Fibroblast of lung (primary cell): ENCODE measurements at places on chromosomes 12 and 14. TPM values are rescaled to one million over a fixed set of nuclear protein-coding genes. Genes with fewer than 3 reads are reported as not detected.

SLC6A12 gene
- total RNA-seq: under 0.01 TPM in 1 of 2 replicates, not detected in the other

TAS2R10 gene
- total RNA-seq: 0.50 and 0.51 TPM in 2 replicates

GATC gene
- total RNA-seq: 18.2 and 22.3 TPM in 2 replicates

TMEM121 gene
- 5.1 and 8.0 TPM in 2 replicates for total RNA-seq

FGF23 gene
- not detected in 2 replicates for total RNA-seq

NRIP2 gene
- total RNA-seq: under 0.01 and 0.17 TPM in 2 replicates

NOVA1 gene
- 3.6 and 5.1 TPM in 2 replicates for total RNA-seq

SERPINA3 gene
- total RNA-seq: 0.50 and 7.2 TPM in 2 replicates

TEX52 gene
- total RNA-seq: not detected in 2 replicates

CIROP gene
- 0.17 and 1.0 TPM in 2 replicates for total RNA-seq

TAC3 gene
- total RNA-seq: 0.17 TPM in 1 of 2 replicates, not detected in the other

TAS2R31 gene
- total RNA-seq: 2.6 and 3.6 TPM in 2 replicates

PDE3A gene
- 0.17 and 0.26 TPM in 2 replicates for total RNA-seq

CEBPE gene
- total RNA-seq: not detected in 2 replicates

DHH gene
- under 0.01 TPM in 2 replicates for total RNA-seq

GRCh38 chr14:82779301-82779700 lies 1245.6 kb upstream of the SEL1L start:
- no peak overlapping the region for H3K27ac ChIP-seq
- no peak overlapping the region for H3K4me3 ChIP-seq
- no peaks in the 10 kb centered on the region for H3K4me1 ChIP-seq
- H3K27me3 ChIP-seq: no peaks in the 10 kb centered on the region
- no peak for DNase-seq

DNA sequence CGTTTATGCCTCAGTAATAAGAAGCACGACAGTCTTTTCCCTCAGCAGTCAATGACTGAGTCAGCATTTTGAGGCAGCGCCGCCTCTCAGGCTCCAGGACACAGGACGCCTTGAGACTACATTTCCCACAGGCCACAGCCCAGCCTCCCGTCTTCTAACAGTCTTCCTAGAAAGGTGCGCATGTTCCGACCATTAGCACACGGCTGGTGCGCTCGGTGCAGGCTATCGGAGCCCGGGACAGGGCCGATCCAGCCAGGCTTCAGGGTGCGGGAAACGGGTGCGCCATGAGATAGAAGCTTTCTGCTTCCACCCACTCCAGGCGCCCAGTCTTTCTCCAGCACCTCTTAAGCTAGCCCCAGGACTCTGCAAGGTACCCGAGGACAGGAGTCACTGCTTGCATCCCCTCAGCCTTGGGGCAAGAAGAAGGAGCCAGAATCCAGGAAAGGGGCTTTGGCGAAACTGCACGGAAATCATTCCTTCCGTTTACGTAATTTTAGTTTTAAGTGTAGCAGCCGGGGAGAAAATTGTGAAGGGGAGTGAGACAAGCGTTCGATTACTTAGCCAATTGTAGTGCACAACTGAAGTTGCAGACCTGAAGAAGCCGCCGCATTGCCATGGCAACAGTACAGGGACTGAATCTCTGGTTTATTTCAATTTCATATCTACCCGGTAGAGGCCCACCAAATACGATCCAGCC lies 54.0 kb downstream of the ZNF641 start:
- peak; percentile 81 for DNase-seq
- H3K27ac ChIP-seq: no peak overlapping the region
- H3K4me1 ChIP-seq: no peaks in the 10 kb centered on the region

- no peaks in the 10 kb centered on the region for H3K36me3 ChIP-seq
- no peaks in the 10 kb centered on the region for H3K4me1 ChIP-seq
- peak overlapping the region; percentile 14 for H3K4me3 ChIP-seq
- peaks cover 3% of the 10 kb centered on the region for H3K27me3 ChIP-seq
- DNase-seq: peak; percentile 7
Observed at GRCh38 chr14:70186900-70187451, 1.8 kb downstream of the SLC8A3 start.

GRCh38 chr12:11615481-11615880 lies 34.0 kb upstream of the ETV6 start:
- H3K4me3 ChIP-seq: no peak overlapping the region
- H3K36me3 ChIP-seq: no peaks in the 10 kb centered on the region
- no peaks in the 10 kb centered on the region for H3K27me3 ChIP-seq

- no peak overlapping the region for H3K4me3 ChIP-seq
- H3K36me3 ChIP-seq: no peaks in the 10 kb centered on the region
- H3K27ac ChIP-seq: no peak overlapping the region
- H3K4me1 ChIP-seq: peaks cover 33% of the 10 kb centered on the region
Observed at GRCh38 chr12:123142518-123142840, 8.4 kb downstream of the PITPNM2 start.

DNA sequence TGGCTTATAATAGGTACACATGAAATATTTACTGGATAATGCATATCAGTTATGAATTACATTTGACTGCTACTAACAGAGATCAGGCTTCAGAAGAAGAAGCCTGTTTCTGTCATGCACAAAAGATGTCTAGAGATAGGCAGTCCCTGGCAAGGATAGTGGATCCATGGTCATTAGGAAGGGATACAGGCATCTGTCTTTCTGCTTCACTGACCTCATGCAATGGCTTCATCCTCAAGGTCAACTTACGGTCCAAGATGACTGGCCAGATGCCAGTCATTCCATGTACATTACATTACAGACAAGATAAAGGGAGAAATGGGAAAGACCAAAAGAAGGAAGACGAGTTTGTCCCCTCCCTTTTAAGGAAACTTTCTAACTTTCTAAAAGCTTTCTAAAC lies 94.0 kb downstream of the NUAK1 start:
- H3K4me1 ChIP-seq: no peaks in the 10 kb centered on the region
- H3K36me3 ChIP-seq: no peaks in the 10 kb centered on the region
- H3K27me3 ChIP-seq: no peaks in the 10 kb centered on the region
- no peak overlapping the region for H3K27ac ChIP-seq
- peak; percentile 4 for DNase-seq
- no peak overlapping the region for H3K4me3 ChIP-seq

DNA sequence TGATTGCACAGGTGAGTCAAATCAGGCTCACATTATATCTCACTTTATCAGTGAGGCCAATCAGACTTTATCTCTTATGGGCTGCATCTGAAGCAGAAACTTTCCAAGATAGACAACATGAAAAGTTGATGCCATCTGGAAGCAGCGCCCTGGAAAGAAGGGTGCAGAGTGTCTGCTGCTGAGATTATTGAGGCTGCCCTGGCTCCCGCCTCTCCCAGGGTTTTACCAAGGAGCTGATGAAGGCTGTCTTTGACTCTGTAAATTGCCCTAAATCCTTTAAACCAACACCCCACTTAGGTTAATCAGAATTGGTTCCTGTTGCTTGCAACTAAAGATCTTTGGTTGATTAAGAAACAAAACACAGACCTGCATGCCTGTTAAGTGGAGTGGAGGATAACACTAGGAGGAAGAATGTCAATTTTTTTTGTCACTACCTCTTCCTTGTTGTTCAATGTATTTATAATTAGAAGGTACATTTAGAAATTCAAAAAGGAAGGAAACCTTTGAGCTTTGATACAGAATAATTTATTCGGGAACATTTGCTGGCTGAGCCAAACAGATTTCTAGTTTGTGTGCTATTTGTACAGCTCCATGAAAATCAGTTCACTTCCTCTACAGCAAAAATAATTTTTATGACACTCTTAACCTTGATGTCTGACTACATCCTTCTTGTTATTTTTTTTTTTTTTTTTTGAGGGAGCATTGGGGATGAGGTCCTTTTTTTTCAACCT lies 104.1 kb downstream of the VEZT start:
- H3K36me3 ChIP-seq: no peaks in the 10 kb centered on the region
- H3K27ac ChIP-seq: no peak overlapping the region
- H3K4me3 ChIP-seq: no peak overlapping the region
- no peaks in the 10 kb centered on the region for H3K27me3 ChIP-seq
- H3K4me1 ChIP-seq: peaks cover 8% of the 10 kb centered on the region
- DNase-seq: no peak

DNA sequence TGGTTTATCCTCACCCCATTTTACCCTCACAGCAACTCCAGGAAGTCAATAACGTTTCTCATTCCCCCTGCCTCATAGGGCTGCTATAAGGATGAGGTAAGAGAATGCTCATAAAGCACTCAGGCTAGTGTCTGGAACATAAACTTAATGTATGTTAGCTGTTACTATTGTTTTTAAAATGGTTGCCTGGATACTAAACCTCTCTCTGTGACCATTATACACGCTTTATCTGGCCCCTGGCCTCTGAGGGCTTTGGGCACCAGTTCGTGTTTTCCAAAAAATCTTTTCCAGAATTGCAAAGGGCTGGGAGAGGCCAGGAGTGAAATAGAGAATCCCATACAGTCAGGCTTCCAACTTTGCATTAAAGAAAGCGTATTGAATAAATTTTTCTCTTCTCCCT lies 113.9 kb downstream of the KTN1 start:
- H3K27ac ChIP-seq: no peak overlapping the region
- DNase-seq: no peak
- H3K4me3 ChIP-seq: no peak overlapping the region
- H3K27me3 ChIP-seq: no peaks in the 10 kb centered on the region
- no peaks in the 10 kb centered on the region for H3K36me3 ChIP-seq

DNA sequence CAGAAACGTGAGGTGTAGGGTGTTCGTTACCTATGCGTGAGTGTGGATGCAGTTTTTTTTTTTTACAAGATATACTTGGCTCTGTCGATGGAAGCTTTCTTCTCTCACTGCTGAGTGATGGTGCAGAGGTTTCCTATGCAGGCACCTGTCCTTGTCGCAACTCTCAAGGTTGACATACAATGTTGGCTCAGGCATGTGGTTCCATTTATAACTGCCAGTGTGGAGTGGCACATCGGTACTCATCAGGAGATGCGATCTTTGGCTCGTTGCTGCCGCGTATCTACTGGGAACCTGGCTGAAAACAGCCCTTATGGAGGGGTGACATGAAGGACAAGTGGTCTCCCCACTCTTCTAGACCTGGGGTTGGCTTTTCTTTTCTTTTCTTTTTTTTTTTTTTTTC lies 109.0 kb downstream of the ZNF664 start:
- no peaks in the 10 kb centered on the region for H3K27me3 ChIP-seq
- DNase-seq: no peak
- H3K36me3 ChIP-seq: no peaks in the 10 kb centered on the region

- no peaks in the 10 kb centered on the region for H3K36me3 ChIP-seq
- no peaks in the 10 kb centered on the region for H3K4me1 ChIP-seq
- H3K27ac ChIP-seq: no peak overlapping the region
- no peaks in the 10 kb centered on the region for H3K27me3 ChIP-seq
Observed at GRCh38 chr14:85301506-85301905, 228.4 kb upstream of the FLRT2 start.

DNA sequence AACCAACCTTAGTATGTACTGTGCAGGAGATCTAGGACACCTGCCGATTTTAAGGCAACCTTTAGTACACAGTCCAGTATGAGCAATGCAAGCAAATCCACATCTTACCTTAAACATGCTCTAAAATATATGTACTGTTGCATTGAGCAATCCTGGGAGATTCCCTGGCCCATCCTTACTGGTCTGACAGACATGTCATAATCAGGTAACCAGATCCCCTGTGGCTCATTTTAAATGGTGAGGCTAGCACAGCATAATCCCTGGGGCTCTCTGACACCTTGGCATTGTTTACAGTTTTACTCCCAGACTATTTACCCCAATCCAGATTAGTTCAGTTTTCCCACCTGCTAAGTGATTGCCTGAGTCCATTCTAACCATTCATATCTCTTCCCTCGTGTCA lies 15.1 kb downstream of the BMAL2 start:
- peaks cover 8% of the 10 kb centered on the region for H3K4me1 ChIP-seq
- no peaks in the 10 kb centered on the region for H3K36me3 ChIP-seq

GRCh38 chr12:66176105-66176900 lies 6.5 kb upstream of the TMBIM4 start:
- H3K27ac ChIP-seq: no peak overlapping the region
- H3K36me3 ChIP-seq: no peaks in the 10 kb centered on the region
- no peak for DNase-seq

GRCh38 chr12:50110762-50111351 lies 1.2 kb upstream of the COX14 start:
- H3K27me3 ChIP-seq: peaks cover 2% of the 10 kb centered on the region
- peaks cover 14% of the 10 kb centered on the region for H3K4me1 ChIP-seq
- H3K27ac ChIP-seq: peak overlapping the region; percentile 99
- H3K36me3 ChIP-seq: no peaks in the 10 kb centered on the region

GRCh38 chr14:106491851-106492250 lies 965.5 kb downstream of the TMEM121 start:
- no peaks in the 10 kb centered on the region for H3K36me3 ChIP-seq
- no peak overlapping the region for H3K27ac ChIP-seq
- no peak for DNase-seq
- no peak overlapping the region for H3K4me3 ChIP-seq
- H3K4me1 ChIP-seq: no peaks in the 10 kb centered on the region
- no peaks in the 10 kb centered on the region for H3K27me3 ChIP-seq

- no peak overlapping the region for H3K27ac ChIP-seq
- no peaks in the 10 kb centered on the region for H3K27me3 ChIP-seq
- H3K36me3 ChIP-seq: no peaks in the 10 kb centered on the region
- H3K4me1 ChIP-seq: no peaks in the 10 kb centered on the region
Observed at GRCh38 chr14:75205591-75205990, 29.2 kb upstream of the TMED10 start.

GRCh38 chr14:51823706-51824105 lies 36.7 kb upstream of the GNG2 start:
- H3K4me3 ChIP-seq: no peak overlapping the region
- no peak overlapping the region for H3K27ac ChIP-seq
- no peaks in the 10 kb centered on the region for H3K27me3 ChIP-seq
- no peaks in the 10 kb centered on the region for H3K36me3 ChIP-seq
- DNase-seq: peak; percentile 19

GRCh38 chr12:104694161-104694560 lies 237.4 kb downstream of the CHST11 start:
- no peaks in the 10 kb centered on the region for H3K36me3 ChIP-seq
- no peaks in the 10 kb centered on the region for H3K27me3 ChIP-seq
- peak overlapping the region; percentile 48 for H3K27ac ChIP-seq
- H3K4me1 ChIP-seq: peaks cover 16% of the 10 kb centered on the region
- DNase-seq: no peak

DNA sequence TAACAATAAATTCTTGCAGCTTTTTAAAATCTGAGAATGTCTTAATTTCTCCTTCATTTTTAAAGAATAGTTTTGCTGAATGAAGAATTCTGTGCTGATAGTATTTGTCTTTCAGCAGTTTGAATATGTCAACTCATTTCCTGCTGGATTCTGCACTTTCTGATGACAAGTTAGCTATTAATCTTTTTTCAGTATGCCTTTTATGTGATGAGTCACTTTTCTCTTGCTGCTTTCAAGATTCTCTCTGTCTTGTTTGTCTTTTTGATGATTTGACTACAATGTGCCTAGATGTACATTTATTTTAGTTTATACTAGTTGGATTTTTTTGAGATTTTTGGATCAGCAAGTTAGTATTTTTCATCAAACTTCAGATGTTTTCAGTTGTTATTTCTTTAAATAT lies 87.9 kb upstream of the AVPR1A start:
- DNase-seq: no peak
- H3K27me3 ChIP-seq: no peaks in the 10 kb centered on the region
- no peak overlapping the region for H3K4me3 ChIP-seq

- peak overlapping the region; percentile 19 for H3K27ac ChIP-seq
- H3K36me3 ChIP-seq: peaks cover 4% of the 10 kb centered on the region
- DNase-seq: peak; percentile 64
- peak overlapping the region; percentile 70 for H3K4me3 ChIP-seq
- H3K27me3 ChIP-seq: no peaks in the 10 kb centered on the region
Observed at GRCh38 chr12:57127101-57127725, 1.1 kb upstream of the LRP1 start.

GRCh38 chr14:35578135-35578534 lies 44.2 kb downstream of the INSM2 start:
- no peaks in the 10 kb centered on the region for H3K4me1 ChIP-seq
- H3K36me3 ChIP-seq: no peaks in the 10 kb centered on the region
- no peaks in the 10 kb centered on the region for H3K27me3 ChIP-seq
- no peak overlapping the region for H3K27ac ChIP-seq
- no peak for DNase-seq
- no peak overlapping the region for H3K4me3 ChIP-seq

- H3K36me3 ChIP-seq: no peaks in the 10 kb centered on the region
- H3K27me3 ChIP-seq: peaks cover 6% of the 10 kb centered on the region
- no peaks in the 10 kb centered on the region for H3K4me1 ChIP-seq
- H3K4me3 ChIP-seq: no peak overlapping the region
- no peak for DNase-seq
- H3K27ac ChIP-seq: no peak overlapping the region
Observed at GRCh38 chr12:12023456-12023855, 47.3 kb upstream of the BCL2L14 start.
